ENCODE measurements at places on chromosomes 7 and 10.

- no peak for DNase-seq
Observed at GRCh38 chr7:18037609-18038008, 10.0 kb upstream of the PRPS1L1 start.

GRCh38 chr7:141738592-141739013, 445 bp downstream of the SSBP1 start:
- DNase-seq, result no peak

- DNase-seq, result no peak
Observed at GRCh38 chr7:114977277-114977676, 55.4 kb downstream of the MDFIC start.

DNA sequence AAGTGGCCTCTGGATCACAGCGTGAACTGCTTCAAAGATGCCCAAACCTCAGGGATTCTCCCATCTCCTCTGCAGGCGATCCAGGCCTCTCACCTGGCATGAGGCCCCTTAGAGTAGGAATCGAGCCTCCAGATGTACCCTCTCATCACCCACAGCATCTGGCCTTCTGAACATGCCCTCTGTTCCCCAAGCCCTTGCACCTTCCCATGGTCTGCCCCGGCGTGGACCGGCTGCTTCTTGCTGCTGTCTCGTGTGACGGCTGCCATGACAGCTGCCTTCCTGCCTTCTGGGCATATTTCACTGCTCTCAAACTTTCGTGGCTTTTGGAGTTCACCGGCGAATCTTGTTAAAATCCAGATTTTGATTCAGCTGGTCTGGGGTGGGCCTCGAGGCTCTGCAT, 157.2 kb upstream of the NPS start:
- no peak for DNase-seq

GRCh38 chr7:84142726-84143125, 51.9 kb downstream of the SEMA3A start:
- no peak for DNase-seq

DNA sequence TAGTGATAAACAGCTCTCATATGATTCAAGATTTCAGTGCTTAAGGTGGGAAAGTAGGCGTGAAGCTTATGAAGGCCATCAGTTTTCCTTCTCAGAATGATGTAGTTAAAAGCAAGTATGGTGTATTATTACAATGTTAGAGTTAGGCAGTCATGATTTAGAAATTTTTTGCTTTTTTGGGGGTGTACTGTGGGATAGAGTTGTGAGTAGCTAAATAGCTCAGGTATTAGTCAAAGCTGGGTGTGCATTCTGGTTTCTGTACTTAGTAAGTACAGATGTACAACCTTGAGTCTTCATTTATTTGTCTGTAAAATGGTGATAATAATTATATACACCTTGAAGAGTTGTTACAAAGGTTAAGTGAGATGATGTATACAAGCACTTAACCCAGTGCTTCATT, 52.2 kb downstream of the R3HCC1L start:
- no peak for DNase-seq

DNA sequence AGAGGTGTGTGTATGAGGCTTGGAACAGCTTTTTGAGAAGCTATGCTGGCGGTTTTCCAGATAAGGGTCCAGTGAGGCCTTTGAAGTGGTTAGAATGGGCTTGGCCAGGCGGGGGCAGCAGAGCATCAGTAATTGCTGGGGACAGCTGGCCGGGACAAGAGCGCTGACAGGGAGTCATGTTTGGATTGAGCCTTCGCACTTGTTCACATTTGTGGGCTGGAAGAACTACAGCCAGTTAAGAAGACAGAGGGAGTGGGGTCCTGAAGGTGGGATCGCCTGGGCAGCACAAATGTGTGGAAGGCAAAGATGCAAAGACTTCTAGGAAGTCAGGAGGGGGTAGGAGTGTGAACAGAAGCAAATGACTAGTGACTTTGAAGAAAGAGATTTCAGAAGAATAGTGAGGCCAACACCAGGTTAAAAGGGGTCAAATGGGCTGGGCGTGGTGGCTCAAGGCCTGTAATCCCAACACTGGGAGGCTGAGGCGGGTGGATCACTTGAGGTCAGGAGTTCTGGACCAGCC, 12.7 kb upstream of the SDHAF3 start:
- peak; percentile 70 for DNase-seq

DNA sequence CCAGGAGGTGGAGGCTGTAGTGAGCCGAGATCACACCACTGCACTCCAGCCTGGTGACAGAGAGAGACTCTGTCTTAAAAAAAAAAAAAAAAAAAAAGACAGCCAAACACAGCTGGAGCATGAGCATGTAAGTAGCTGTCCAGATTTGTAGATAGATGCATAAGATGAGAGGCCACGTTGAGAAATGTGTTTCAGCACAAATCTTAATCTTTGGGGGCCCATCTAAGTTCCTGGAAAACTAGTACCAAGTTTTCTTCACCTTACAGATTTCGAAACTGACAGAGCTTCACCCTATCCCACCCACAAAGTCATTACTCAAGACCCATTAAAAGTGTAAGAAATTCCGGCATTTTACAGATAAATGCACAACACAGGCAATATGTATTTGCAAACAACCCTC, 208.2 kb downstream of the PARD3 start:
- no peak for DNase-seq

GRCh38 chr10:129766611-129767550, 197.2 kb downstream of the EBF3 start:
- no peak for DNase-seq

- DNase-seq, result no peak
Observed at GRCh38 chr7:82527851-82528250, 84.3 kb upstream of the CACNA2D1 start.

- peak; percentile 90 for DNase-seq
Observed at GRCh38 chr10:59906417-59907202, at the start of gene CCDC6. Gene CCDC6, minus strand, starts transcription at chr10:59906556. Its CDS starts 132 bp downstream, at chr10:59906424.

GRCh38 chr7:45921381-45921698, 268 bp upstream of the IGFBP3 start:
- DNase-seq, result no peak

DNA sequence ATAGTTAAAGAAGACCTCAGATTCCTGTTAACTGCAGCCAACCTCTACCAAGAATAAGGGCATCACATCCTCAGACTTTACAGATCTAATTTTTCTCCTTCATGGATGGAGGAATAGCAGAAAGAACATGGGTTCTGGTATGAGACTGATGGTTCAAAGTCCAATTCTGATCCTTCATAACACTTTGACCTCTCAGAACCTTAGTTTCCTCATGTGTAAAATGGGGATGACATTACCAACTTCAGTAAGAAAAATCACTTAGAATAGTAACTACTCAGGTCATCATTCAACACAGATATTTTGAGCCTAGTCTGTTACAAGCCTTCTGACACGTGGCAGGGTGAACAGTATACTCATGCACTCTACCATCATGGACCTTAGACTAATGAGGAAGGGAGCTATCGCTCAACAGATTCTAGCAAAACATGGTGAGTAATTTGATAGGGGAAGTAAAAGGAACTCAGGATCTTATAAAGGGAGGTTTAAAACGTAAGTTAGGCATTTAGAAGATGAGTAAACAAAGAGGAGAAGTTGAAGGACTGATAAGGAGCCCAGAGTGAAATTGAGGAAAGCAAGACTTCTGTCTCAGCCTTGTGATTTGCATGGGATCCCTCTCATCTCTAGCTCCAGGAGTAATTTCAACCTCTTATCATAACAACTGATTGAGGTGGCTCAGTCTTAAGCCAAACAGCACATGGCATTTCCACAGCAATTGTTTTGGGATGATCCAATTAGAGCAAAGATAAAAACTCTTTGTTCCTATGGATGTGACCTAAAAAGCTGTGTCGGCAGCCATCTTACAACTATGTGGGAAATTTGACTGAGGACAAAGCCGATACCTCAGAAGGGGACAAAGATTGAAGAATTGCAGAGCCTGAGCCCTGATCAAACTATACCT, 69.2 kb upstream of the TCF7L2 start:
- DNase-seq, result no peak

DNA sequence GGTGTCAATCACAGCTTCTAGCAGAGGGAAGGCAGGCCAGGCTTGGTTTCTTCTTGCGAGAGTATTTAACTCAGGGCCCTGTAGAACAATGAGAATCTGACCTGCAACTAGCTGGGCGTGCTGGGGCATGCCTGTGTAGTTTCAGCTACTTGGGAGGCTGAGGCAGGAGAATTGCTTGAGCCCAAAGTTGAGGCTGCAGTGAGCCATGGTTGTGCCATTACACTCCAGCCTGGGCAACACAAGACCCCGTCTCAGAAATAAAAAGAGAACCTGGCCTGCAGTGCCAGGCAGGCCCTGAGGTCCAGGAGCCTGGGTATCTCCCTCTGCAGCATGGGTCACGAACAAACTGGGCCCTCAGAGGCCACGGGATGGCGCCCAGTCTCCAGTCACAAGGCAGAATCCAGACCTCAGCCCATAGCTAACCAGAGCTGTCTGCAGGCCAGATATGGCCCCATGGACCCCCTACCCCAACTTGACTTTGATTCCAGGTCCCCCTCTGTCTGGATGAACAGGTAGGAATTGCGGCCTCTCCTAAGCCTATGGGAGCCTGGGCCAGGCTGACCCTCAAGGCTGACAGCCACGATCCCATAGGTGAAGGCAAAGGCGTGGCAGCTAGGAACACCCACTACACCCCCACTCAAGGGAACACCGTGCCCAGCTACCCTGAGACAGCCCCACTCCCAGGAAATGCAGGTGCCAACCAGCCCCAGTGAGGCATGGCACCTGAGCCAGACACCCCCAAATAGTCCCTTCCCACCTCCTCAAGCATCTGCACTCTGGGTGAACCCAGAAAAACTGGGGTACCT, 102.7 kb upstream of the TNRC18 start:
- DNase-seq, result no peak

DNA sequence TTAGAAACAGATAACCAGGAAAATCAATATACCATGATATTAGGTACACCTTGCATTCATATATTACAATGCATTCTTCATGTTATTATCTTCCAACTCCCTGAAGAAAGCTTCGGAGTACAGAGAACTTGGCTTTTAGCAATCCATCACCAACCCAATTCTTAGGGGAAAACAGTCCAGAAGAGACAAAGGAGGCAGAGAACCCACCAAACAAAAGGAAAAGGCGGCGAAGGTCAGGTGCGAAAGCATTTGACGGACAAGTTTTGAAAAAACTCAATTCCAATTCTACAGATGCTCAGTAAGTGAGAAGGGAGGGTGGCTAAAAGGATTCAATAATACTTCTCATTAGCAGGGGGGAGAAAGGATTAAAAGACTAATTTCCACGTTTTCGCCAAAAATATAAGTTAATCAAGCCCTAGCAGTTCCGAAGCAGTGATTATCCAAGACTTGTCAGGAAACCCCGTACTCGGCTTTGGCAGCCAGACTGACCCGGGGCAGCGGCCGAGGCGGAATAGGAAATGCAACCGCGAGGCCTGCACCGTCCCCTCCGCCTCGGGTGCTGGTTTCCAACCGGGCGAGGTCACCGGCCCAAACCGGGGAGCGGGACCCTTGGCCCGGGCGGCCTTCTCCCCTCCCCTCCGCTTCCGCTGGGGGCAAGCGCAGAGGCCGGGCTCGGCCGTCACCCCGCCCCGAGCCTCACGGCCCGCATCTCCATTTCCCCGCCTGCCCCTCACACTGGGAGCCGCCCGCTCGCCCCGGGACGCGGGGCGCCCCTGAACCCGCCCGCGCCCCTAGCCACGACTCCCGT, 747 bp downstream of the GDI2 start:
- peak; percentile 36 for DNase-seq

GRCh38 chr10:65419629-65420028, 1506.2 kb upstream of the LRRTM3 start:
- DNase-seq, result no peak

GRCh38 chr7:81665236-81665635, 104.6 kb downstream of the HGF start:
- no peak for DNase-seq

- peak; percentile 31 for DNase-seq
Observed at GRCh38 chr10:114458955-114459354, 54.7 kb upstream of the AFAP1L2 start.

DNA sequence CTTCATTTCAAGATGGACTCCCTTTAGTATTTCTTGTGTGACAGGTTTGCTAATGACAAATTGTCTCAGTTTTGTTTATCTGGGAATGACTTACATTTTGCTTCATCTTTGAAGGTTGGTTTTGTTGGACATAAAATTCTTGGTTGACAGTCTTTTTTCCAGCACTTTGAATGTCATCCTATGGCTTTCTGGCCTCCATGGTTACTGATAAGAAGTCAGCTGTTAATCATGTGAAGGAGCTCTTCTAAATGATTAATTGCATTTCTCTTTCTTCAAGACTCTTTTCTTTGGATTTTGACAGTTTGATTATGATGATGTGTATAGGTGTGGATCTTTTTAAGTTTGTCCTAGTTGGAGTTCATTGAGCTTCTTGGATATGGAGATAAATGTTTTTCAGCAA, 26.9 kb upstream of the HHEX start:
- DNase-seq, result no peak

DNA sequence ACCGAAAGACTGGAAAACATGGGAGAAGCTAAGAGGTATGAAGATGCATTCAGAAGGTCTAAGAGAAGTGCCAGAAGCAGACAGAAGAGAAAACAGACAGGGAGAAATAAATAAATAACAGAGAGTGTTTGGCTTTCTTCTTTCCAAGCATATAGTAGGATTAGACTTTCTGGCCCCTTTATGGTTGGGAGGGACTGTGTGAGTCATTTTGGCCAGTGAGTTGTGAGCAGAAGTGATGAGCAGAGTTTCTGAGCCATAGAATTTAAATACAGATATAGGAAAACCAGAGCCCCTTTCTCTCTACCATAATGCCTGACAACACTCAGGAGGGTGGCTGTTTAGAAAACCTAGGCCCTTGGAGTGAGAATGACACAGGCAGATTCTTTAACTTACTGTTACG, 171.0 kb downstream of the PPP1R17 start:
- DNase-seq, result no peak

- DNase-seq, result no peak
Observed at GRCh38 chr10:15738270-15738925, 18.7 kb upstream of the ITGA8 start.

DNA sequence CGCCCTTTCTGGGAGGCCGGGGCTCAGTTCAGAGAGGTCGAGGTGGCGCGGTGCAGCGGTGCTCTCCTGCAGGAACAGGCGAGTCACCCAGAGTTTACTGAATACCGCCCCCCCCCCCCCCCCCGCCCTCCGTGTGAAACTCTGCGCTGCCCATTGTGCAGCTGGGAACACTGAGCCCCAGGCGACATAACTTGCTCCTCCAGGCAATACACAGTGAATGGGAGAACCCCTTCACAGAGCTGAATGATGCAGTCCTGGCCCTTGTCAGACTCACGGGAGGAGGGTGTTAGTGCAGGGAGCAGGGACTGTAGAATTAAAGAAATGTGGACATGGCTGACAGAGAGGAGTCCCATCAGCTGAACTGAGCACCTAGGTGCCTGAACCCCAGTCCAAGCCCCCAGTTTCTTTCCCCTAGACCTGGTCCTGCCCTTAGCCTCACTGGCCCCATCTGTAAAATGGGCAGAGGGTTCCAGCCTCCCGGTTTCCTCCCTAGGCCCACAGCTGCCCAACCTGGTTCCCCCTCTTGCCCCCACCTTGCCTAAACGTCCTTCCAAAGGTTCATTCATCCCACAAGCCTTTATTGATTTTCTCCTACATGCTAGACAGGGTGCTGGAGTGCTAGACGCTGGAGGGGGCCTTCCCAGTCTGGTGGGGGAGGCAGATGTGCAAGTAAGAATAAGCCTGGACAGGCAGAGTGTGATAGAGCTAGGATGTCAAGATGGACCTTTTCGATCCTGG, 869 bp upstream of the LOXL4 start:
- no peak for DNase-seq
